Stimulated activated naive CD8-positive, alpha-beta T cell treated with anti-CD3 and anti-CD28 coated beads, Interleukin-15, Interleukin-2, amounts not matched to agents 100 U/mL and 50 U/mL, for 24 hours (primary cell): ENCODE measurements at places on chromosomes 7 and 10.

DNA sequence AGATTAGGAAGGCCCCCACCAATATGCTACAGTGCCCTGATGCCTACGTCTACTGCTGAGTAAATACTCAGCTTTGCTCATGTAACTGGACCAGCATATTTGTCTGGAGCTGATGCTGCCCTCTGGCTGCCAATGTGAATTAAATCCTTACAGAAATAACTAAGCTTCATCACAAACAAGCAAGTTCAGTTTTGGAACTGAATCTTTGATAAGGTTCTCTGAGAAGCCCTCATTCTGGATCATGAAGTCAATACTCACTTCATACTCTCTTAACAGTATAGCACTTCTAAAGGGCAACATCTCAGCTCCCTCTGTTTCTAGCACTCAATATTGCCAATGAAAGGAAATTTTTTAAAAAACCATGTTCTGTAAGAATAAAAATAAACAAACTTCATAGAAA, 246.7 kb downstream of the ETV1 start:
- no peak for DNase-seq

DNA sequence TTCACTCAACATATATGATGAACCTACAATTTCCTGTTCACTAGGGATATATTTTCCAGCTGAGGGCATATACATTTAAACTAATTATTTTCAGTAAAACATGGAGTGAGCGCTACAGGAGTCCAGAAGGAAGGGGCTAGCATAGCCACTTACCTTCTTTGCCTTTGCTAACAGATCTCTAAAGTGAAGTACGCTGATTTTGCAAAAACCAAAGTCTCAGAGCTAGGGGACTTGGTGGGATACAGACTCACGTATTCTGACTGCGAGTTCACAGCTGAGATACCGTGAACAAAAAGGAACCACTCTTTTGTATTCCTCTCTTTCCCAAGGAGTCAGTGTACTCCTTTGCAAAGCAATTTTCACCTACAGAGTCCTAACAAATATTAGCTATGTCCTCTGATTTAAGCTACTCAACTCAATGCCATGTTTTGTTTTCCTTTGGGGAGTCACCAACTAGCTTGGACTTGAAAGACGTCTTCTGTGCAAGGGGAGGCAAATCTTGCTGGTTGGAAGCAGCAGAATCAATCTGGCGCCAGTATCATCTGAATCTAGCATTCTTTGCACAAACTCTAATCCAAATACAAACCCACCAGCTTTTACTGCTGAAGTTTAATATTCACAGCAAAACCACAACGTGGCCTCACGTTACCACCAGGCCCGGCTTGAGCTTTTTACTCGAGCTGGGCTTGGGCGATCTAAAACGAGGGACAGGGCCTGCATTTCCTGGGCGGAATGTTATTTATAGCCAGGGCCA, 657 bp downstream of the CDNF start:
- no peak for DNase-seq

DNA sequence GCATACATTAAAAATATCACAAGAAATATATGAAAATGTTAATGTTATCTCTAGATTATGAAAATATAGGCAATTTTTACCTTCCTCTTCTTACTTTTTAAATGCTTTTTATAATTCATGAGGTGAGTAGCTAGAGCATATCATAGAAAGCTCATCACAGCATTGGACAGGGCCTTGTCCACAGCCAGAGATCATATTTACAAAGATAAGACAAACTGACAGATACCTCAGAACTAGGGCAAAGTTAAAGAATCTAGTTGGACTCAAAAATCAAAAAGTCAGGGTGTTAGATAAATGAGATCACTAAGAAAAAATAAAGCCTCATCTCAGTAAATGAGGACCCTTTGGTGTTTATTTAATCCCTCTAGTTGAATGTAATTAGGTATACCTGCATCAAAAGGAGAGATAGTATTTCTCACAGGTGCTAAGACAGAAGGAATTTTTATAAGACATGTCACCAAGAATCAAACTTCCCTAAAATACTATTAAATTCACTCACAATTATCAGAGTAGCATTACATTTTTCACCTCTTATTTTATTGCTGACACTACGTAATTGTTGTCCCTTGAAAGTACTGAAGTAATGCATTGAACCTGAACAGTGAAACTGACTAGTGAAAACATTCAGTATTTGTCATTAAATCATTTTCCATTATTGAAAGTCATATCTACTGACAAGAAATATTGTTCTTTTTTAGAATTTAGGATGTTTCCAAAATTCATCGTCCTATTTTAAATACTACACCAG, 25.6 kb downstream of the CFAP69 start:
- DNase-seq, result no peak

- DNase-seq, result no peak
These were observed 13.1 kb downstream of the GPER1 start for GRCh38 chr7:1100834-1101562.

DNA sequence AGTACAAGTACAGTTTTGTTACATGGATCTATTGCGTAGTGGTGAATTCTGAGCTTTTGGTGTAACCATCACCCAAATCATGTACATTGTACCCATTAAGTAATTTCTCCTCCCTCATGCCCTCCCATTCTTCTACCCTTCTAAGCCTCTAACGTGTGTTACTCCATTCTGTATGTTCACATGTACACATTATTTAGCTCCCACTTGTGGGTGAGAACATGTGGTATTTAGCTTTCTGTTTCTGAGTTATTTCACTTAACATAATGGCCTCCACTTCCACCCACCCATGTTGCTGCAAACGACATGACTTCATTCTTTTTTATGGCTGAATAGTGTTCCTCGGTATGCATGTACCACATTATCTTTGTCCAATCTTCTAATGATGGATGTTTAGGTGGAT, 251.3 kb downstream of the CAMK1D start:
- no peak for DNase-seq

- no peak for DNase-seq
These were observed 316.4 kb downstream of the RPS24 start for GRCh38 chr10:78349911-78350663.
